NCI-H446 (cell line): ENCODE measurements at places on chromosomes 1 and 21.

GRCh38 chr1:153741986-153742385 is 14.1 kb downstream of the INTS3 start:
- no peak for DNase-seq

GRCh38 chr1:196659471-196659870 is 7.6 kb downstream of the CFH start:
- DNase-seq = no peak

DNA sequence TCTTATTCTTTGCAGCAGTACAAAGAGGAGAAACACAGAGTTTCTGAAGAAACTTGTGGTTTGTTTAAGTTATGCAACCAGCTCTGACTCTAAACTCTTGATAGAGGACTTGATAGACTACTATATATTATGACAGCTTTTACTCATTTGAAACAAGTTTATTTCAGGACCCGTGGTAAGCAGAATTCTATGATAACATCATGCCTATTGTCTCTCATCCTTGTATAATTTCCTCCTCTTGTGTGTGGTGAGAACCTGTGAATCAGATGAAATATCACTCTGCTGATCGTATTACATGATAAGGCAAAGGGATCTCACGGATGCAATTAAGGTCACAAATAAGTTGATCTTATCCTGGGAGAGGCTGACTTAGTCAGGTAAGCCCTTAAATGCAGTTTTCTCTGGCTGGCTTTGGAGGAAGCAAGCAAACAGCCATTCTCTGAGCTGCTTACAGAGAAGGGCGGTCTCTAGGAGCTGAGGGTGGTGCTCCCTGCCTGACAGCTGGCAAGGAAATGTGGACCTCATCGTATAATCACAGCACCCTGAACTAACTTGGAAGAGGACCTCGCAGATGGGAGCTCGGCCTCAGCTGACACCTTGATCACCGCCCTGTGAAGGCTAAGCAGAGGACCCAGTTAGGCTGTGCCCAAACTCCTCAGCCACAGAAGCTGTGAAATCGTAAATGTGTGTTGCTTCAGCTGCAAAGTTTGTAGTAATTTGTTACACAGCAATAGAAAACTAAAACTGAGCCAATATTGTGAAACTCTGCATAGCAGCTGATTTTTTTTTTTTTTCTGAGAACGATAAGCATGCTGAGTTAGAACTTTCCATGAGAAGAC is 151.1 kb upstream of the DPT start:
- DNase-seq = no peak

- no peak for DNase-seq
Measured at GRCh38 chr1:208027861-208028260, 116.9 kb upstream of the CD34 start.

- no peak for DNase-seq
Measured at GRCh38 chr1:54139711-54140110, 13.1 kb downstream of the CDCP2 start.

GRCh38 chr1:74266001-74266400 is 30.8 kb downstream of the TNNI3K start:
- no peak for DNase-seq

GRCh38 chr1:182764029-182764727 is 25.4 kb upstream of the NPL start:
- no peak for DNase-seq

- DNase-seq = no peak
Measured at GRCh38 chr1:22995774-22996173, 19.9 kb downstream of the TEX46 start.

- DNase-seq = no peak
Measured at GRCh38 chr1:46370214-46370633, 23.9 kb upstream of the FAAH start.
